ENCODE measurements at places on chromosomes 6 and 20.

DNA sequence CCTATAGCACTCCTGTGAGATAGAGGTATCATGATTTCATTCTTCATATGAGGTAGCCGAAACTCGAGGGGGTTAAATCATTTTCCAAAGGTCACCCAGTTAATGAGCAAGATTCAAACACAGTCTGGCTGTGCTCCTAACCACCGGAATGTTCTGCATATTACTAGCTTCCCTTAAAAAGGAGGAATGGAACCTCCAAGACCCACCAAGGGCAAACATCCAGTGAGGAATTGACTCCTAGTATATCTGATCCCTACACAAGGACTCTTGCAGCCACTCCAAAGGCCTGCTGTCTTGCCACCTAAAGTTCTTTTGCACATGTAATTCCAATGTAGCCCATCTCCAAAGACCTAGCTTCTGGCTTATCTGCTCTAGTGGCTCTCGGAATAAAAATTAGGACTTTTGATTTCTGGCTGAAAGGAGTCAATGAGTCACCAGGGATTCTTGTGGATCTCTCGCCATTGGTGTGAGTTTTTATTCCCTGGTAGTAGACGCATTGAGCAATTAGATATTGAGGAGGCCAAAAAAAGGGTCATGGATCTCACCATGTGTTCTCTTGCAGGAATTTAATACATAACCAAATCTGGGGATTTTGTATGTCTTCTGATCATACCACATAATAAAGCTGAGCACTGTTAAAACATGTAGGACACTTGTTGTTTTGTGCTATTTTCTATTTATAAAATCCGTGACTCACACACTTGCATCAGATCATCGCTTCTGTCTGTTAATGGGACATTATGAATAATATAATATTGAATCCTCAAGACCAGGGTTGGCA lies 9.1 kb downstream of the BCAS1 start:
- no peak for DNase-seq

DNA sequence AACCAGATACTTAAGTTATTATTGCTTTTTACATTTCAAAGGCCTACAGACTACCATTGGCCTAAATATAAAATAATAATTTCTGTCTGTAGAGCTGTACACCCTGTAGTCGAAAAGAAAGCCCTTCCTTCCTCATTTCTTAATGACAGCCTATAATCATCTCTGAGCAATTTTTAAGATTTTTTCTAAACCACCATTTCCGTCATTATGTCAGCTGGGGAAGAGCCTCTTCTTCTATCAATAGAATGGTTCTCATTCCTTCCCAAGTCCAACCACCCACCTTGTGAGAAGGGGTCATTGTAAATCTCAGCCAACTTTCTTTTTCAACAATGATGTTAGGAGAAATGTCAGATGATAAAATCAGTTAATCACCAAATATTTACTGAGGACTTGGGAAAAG lies 91.8 kb downstream of the PLEKHG1 start:
- no peak for DNase-seq

DNA sequence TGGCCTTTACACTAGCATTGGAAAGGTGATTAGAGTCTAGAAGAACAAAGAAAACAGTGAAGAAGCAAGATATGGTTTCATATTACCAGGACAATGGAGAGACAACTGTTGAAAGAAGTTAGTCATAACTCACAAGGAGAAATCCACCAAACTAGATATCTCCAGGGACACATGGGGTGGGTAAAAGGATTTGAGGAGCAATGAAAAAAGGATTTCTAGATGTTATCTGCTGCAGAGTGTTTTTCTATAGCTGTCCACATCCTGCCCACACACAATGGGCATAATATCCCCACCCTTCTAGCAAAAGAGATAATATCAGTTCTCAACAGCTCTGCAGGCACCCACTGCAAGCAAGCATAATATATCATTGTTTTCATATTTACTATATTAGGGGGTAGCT lies 303.1 kb downstream of the HAO1 start:
- no peak for DNase-seq

GRCh38 chr6:125819535-125820326 lies 29.0 kb downstream of the NCOA7 start:
- no peak for DNase-seq

GRCh38 chr6:5684320-5685053 lies 322.2 kb downstream of the NRN1 start:
- no peak for DNase-seq

DNA sequence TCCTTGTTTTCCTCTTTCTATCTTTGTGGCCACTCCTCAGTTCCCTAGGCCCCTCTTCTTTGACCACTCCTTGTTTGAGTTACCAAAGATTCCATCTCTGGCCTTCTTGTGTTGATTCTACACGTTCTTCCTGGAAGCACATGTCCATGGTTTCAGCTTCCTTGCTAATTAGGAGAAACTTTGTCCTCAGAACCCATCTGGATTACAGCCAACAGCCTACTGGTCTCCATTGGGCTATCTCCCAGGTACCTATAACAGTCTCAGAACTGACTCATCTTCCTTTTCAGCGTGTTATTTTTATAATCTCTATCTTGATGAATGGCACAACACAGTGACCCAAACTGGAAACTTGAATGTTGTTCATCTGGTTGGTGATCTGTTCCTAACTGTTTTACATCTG lies 17.5 kb downstream of the PTPRA start:
- DNase-seq: no peak

- no peak for DNase-seq
These were observed 162.9 kb upstream of the SLC24A3 start for GRCh38 chr20:19049514-19049913.

GRCh38 chr6:13380761-13381160 lies 52.4 kb upstream of the TBC1D7 start:
- DNase-seq: no peak

- no peak for DNase-seq
These were observed 229.1 kb downstream of the PLCB1 start for GRCh38 chr20:8361006-8361652.

- no peak for DNase-seq
These were observed 43.0 kb downstream of the RPRD1B start for GRCh38 chr20:38076548-38076947.

DNA sequence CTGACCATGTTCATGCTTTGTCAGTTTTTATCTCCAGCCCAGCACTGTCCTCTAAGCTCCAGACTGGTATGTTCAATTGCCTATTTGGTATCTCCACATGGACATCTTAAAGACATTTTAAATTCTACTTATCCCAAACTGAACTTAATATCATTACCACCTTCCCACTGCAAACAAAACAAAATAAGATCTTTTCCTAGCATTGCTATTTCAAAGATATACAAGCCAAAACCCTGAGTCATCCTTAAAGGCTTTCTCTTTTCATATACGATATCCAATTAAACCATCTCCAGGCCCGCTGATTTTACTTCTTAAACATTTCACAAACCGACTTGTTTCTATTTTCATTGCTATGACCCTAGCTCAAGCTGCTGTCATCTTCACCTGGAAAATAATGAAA lies 35.1 kb upstream of the HS3ST5 start:
- no peak for DNase-seq

GRCh38 chr6:99521633-99522151 lies 6.5 kb upstream of the USP45 start:
- peak; percentile 10 for DNase-seq

DNA sequence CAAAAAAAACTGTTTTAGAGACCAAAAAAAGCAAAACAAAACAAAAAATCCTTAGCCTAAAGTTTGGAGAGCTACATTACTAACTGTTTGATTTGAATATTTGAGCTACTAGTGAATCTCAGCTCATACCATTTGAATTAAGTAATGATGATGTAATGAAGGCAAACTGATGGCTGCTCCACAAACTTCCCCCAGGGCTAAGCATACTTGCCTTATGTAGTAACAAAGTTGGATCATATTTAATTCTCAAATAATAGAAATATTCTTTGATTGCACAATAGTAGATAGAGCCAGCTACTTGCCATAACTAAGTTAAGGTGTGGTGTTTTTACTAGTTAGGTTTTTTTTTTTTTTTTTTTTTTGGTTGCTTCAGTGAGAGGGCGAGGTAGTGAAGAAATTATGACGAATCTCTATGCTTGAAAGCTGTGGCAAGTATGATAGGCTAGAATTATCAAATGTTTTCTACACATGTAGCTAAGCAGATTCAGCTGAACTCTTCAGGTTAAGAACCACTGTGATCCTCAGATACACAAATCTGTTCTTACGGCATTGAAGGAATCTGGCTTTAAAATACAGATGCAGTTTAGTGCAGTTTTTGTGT lies 2.9 kb downstream of the RAB32 start:
- DNase-seq: no peak

GRCh38 chr6:14467591-14467990 lies 350.0 kb downstream of the CD83 start:
- DNase-seq: no peak

DNA sequence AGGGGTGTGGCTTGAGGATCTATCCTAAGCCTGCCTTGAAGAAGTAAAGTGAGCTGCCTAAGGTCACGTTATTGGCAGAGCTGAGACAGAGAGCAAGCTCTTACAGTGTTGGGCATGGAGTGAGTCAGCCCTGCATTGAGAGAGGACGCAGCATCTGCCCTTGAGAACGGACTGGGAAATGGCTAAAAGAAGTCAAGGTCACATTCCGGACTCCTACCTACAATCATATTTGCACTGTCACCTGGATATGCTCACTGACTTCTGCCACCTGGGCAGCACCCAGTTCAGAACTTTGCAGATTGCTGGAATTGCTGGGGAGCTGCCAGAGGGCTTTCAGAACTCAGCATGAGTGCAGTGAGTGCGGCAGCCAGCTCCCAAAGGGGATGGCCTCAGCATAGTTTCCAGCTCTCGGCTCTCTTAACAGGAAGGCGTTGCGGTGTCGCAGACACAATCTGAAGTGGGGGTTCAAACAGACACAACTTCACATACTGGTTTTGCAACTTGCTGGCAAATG lies 199.3 kb upstream of the SGK1 start:
- no peak for DNase-seq

DNA sequence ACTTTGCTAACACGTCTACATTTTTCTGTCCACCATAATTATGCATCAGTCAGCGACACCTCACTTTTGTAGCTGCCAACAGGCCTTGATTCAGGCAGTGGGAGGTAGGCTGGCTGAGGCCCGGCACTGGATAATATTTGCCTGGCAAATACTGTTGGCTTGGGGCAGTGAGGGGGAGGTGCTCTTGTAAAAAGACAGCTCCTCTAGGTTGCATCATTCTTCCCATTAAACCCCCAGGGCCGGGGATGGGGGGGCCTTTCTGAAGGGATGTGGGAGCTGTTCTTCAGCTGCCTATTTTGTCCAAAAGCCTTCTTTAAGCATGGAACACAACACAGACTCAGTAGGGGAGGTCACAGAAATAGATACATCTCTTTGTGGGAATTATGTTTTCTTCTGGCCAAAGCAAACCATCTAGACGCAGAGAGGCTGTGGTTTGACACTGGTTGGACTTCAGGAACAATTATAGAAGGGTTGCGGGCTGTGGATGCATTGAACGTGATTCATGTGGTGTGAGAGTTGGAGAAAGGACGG lies 338.3 kb upstream of the NT5E start:
- no peak for DNase-seq

DNA sequence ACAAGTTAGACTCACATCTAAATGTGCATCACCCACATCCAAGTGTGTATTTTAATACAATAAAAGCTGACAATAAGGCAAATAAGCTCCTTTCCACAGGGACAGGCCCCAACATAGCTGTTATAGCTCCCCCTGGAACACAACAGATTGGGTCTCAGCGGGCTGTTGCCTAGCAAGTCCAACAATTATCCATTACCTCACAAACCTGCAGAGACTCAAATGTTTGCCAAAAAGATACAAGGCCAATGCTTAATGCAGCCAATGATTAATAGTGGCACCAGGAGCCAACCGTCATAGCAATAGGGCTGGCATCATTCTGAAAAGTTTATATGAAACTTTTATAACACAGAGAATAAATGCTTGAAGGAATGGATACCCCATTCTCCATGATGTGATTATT lies 35.7 kb downstream of the EPB41L2 start:
- no peak for DNase-seq

GRCh38 chr6:74408844-74409243 lies 712.8 kb downstream of the CD109 start:
- no peak for DNase-seq

- no peak for DNase-seq
These were observed 12.8 kb downstream of the SNX14 start for GRCh38 chr6:85580878-85581267.

- DNase-seq: no peak
These were observed 144.8 kb downstream of the DTNBP1 start for GRCh38 chr6:15518057-15518456.

DNA sequence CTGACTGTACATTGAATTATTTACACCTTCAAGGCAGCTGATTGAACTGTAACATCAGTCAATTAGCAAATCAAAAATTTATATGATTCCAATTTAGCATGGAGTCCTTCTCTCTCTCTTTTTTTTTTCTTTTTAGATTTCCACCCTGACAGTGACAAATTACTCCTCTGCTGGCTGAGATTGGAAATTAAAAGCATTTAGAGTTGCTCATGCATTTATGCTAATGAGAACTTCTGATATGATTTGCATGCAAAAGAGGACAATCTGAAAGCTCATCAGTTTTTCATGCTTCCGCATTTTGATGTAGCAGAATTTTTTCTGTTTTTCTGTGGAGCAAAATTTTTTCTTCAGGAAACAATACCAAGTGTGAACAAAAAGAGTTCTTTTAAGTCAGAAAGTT lies 130.5 kb upstream of the NOX3 start:
- DNase-seq: no peak

GRCh38 chr20:25398376-25399036 lies 7.9 kb upstream of the ABHD12 start:
- no peak for DNase-seq

DNA sequence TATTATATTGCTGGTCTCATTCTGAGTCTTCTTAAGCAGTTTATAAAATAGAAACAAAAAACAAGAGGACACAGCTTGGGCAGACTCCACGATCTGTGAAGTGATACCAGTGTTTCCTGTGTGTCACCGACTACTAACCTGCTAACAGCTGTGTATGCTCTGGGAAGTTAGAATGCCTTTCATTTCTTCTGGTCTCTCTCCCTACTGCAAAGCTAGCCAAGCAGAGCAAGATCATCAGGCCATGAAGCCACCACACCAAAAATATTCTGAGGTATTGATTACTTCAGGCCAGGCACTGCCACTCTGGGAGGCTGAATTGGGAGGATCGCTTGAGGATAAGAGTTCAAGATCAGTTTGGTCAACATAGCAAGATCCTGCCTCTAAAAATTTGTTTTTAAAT lies 46.9 kb upstream of the SMIM29 start:
- no peak for DNase-seq

DNA sequence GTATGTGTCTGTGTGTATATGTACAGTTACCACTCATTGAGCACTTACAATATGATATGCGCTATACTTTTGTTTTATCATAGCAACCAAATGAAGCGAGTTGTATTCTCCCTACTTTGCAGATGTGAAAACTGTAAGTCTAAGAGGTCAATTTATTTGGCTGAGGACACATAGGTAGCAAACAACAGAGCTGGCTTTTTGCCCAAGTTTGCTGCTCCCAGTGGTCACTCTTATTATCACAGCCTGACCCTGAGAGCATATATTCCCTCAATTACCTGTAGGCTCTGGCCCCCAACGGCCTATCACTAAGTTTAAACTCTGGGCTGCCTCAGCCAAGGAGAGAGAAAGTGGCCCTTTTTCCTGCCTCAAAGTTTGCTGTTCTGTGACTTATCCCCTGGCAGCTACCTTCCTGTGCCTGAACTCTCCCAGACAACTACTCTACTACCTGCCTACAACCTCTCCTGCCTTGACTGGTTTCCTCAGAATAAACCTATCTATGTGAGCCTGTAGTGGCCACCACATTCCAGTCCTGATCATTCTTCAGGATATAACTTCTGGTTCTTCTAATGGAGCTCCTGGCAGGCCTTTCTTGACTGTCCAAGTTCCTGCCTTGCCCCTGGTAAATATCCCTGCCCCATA lies 221.8 kb downstream of the FRK start:
- DNase-seq: no peak

- DNase-seq: no peak
These were observed 16.1 kb upstream of the PBOV1 start for GRCh38 chr6:138234363-138234762.

Data from right renal cortex interstitium (tissue), 3 donors.